ENCODE measurements at places on chromosomes 11 and 22.

GRCh38 chr11:86940122-86940777 lies 14.9 kb downstream of the FZD4 start:
- peak; percentile 67 for DNase-seq

GRCh38 chr11:65362320-65362931 lies 7.9 kb downstream of the TIGD3 start:
- DNase-seq = no peak

GRCh38 chr22:48993655-48994054 lies 834.0 kb downstream of the BRD1 start:
- no peak for DNase-seq

GRCh38 chr22:24165673-24166072 lies 15.6 kb upstream of the SUSD2 start:
- peak; percentile 9 for DNase-seq

DNA sequence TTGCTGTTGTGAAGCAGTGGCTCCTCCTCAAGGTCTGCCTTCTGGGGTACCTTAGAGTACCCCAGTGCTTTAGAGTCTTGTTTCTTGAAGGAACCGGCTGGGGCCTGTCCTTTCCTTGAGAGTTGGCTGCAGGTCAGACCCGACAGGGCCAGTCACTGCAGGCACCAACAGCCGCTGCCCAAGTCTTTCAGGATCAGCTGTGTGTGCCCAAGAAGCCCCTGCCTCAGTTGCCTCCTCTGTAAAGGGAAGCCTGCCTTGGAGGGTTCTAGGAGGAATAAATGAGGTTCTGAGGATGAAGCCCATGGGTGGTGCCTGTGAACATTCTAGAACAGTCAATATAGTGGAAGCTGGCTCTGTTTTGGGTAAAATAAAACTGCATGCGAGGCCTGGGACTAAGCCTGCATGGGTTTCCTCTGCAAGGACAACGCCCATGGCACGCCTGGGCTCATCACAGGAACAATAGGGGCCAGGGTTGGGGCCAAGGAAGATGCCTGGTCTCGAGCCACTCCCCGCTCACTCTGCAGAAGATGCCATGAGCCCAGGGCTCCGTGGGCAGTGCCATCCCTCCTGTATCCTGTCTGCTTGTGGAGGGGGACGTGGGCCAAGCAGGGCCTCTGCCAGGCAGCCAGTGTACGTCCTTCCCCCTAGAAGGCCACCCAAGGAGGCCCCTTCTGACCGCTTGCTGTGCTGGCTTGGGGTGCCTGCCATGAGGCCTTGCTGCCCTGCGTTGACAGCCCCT lies 81.6 kb downstream of the MED15 start:
- DNase-seq = no peak

All from HCEC 1CT (cell line).